Psoas muscle (tissue), 8 donors: ENCODE measurements at places on chromosomes 12 and 14. TPM values are rescaled to one million over a fixed set of nuclear protein-coding genes. Genes with fewer than 3 reads are reported as not detected.

DNA sequence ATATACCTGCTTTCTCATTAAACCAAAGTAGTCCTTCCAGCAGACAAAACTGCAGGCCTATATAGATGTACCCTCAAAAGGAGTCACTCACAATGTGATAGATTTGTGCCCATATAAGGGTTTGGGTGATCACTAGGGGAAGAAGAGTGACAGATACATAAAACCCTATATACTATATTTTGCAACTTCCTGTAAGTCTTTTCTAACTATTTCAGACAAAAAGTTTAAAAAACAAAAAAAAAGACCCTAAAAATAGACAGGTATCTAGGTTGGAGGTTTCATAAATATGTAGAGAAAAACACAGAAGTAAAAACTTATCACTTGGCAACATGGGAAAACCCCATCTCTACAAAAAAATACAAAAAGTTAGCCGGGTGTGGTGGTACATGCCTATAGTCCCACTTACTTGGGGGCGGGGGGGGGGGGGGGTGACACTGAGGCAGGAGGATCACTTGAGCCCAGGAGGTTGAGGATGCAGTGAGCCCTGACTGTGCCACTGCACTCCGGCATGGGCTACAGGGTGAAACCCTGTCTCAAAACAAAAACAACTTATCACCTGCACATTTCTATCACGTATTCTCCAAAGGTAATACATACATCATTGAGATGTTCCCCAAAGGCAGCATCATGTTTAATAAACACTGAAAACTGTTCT lies 2.9 kb downstream of the VCPKMT start:
- H3K4me1 ChIP-seq = peaks cover 18% of the 10 kb centered on the region
- DNase-seq = no peak
- no peak overlapping the region for H3K27ac ChIP-seq

DNA sequence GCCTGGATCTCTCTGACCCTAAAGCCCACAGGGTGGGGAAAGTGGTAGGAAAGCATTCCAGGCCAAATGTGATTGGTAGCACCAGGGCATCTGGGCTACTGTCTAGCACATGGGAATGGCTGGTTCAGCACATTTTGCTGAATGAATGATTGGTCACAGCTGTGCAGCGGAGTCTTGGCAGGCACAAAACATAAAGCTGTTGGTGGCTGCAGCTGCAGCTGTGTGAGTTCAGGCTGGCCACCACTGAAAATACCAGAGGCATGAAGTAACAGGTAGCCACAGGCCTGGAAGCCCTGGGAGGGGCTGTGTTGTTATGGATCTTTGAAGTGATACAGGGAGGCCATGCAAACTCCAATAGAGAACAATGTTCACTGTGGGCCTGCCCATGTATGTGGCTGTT lies 72.7 kb downstream of the MYRFL start:
- peak; percentile 27 for DNase-seq
- peaks cover 6% of the 10 kb centered on the region for H3K4me1 ChIP-seq
- no peaks in the 10 kb centered on the region for H3K27me3 ChIP-seq
- no peak overlapping the region for H3K4me3 ChIP-seq
- no peaks in the 10 kb centered on the region for H3K36me3 ChIP-seq

DNA sequence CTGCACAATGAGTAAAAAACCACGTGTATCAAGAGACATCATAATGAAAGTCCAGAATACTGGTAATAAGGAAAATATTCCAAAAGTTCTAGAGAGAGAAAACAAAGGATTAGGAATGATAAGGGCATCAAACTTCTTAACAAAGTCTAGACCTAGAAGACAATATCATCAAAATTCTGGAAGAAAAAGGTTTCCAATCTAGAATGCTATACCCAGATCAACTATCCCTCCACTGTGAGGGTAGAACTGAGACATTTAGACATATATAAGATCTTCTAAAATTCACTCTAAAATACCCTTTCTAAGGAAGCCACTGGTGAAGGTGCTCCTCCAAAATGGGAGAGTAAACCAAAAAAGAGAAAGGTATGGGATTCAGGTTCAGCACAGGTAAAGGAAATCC lies 2.9 kb downstream of the C1RL start:
- no peaks in the 10 kb centered on the region for H3K27me3 ChIP-seq
- no peak overlapping the region for H3K27ac ChIP-seq
- H3K4me3 ChIP-seq = no peak overlapping the region

DNA sequence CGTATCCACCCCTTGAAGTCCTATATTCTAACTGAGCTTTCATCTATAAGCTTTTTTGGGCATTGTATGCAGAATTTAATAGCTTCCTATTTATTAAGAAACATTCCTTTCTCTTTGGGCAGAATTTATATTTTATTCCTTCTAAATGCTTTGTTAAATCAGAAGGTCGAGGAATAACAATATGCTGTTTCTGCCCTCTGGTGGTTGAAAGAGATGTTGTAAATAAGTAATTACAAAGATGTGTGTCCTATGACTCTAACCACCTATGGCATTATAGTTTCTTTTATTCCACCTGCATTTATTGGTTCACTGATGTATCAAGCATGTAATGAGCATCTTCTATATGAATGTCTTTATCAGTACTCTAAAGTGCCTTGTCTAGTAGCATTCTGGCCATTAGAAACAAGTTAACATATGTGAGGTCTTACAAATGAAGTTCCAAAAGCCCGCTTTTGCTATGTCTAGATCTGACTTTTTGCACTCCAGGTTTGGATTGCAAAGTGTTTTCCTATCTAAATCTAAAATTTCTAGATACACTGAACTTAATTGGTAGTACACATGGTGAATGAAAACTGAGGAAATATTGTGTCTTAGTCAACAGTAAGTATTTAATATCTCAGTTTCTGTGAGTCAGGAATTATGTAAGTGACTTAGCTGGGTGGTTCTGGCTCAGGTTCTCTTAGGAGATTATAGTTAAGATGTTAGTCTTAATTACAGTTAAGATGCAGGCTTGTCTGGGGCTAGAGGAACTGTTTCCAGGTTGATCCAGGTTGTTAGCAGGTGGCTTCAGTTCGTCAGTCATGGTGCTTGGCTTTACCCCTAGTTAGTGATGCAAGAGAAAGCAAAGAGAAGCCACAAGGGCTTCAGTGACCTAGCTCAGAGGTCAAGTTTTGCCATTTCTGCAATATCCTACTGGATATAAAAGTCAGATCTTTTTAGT lies 57.5 kb downstream of the PLEKHA5 start:
- no peak for DNase-seq
- no peak overlapping the region for H3K4me3 ChIP-seq
- no peaks in the 10 kb centered on the region for H3K36me3 ChIP-seq
- no peak overlapping the region for H3K27ac ChIP-seq
- no peaks in the 10 kb centered on the region for H3K4me1 ChIP-seq

DNA sequence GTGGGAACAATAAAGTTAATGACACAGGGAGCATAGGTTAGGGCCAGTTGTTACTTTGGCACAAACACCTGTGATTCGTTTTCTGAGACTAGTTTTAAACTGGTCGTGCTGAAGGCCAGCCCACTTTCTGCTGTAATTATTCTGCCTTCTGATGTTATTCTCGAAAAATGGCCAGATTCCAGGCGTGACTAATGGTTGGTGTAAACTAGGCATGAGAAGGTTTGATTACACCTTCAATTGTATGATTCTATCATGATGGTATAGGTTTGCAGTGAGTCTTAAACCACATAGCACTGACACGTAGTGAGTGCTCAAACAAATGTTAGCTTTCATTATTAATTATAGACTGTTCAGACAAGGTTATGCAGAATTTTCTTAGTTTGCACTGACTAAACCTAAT lies 39.0 kb downstream of the CKB start:
- peaks cover 9% of the 10 kb centered on the region for H3K4me1 ChIP-seq
- no peak overlapping the region for H3K4me3 ChIP-seq
- H3K27ac ChIP-seq = peak overlapping the region; percentile 36
- no peaks in the 10 kb centered on the region for H3K36me3 ChIP-seq

GRCh38 chr12:82690006-82690405 lies 3.3 kb downstream of the TMTC2 start:
- H3K36me3 ChIP-seq = no peaks in the 10 kb centered on the region
- H3K27ac ChIP-seq = no peak overlapping the region
- H3K27me3 ChIP-seq = peaks cover 8% of the 10 kb centered on the region
- no peak for DNase-seq

DNA sequence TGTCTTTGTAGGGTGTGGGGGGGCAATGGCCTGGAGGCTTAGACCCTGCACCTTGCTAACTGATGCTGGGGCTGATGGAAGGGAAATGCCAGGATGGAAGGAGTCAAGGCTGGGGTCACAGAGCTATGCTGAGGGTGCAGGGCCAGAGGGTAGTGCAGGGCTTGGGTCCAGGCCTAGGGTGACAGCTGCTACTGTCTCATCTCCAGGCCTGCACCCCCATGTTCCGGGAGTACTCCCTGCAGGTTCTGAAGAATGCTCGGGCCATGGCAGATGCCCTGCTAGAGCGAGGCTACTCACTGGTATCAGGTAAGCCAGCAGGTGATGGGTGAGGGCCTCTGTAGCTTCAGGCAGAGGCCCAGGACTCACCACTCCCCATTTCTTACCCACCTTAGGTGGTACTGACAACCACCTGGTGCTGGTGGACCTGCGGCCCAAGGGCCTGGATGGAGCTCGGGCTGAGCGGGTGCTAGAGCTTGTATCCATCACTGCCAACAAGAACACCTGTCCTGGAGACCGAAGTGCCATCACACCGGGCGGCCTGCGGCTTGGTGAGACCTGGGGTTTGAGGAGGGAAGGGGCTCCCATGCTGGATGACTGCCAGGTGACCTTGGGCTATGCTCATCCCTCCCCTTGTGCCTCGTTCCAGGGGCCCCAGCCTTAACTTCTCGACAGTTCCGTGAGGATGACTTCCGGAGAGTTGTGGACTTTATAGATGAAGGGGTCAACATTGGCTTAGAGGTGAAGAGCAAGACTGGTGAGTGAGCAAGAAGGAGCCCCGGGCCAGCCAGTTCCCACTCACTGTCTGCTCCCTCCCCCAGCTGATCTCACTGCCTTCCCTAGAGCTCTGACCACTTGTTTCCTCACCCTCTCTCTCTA lies 4.1 kb downstream of the SHMT2 start:
- DNase-seq = peak; percentile 50
- H3K27me3 ChIP-seq = no peaks in the 10 kb centered on the region
- no peak overlapping the region for H3K4me3 ChIP-seq
- H3K27ac ChIP-seq = no peak overlapping the region

DNA sequence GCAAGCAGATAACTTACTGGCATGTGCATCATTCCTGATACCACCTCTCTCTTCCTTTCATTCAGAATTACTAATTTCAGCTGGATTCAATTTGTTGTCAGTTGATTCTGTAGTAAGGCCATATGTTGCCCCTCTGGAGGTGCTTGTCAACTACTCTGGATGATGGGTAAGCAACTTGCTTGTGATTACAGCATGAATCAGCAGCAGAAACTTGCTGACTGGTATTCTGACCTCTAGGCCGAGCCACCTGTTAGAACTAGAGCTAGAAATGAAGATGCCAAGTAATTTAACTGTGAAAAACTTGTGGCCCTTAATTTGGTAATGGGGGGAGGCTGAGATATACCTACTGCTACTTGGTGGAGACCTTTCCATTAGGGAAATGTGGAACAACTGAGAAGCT lies 5.1 kb downstream of the RNF10 start:
- H3K4me1 ChIP-seq = peaks cover 68% of the 10 kb centered on the region
- DNase-seq = no peak
- no peaks in the 10 kb centered on the region for H3K36me3 ChIP-seq

- no peaks in the 10 kb centered on the region for H3K27me3 ChIP-seq
- no peak overlapping the region for H3K27ac ChIP-seq
Measured at GRCh38 chr14:100731846-100732765, 5.4 kb downstream of the DLK1 start.

DNA sequence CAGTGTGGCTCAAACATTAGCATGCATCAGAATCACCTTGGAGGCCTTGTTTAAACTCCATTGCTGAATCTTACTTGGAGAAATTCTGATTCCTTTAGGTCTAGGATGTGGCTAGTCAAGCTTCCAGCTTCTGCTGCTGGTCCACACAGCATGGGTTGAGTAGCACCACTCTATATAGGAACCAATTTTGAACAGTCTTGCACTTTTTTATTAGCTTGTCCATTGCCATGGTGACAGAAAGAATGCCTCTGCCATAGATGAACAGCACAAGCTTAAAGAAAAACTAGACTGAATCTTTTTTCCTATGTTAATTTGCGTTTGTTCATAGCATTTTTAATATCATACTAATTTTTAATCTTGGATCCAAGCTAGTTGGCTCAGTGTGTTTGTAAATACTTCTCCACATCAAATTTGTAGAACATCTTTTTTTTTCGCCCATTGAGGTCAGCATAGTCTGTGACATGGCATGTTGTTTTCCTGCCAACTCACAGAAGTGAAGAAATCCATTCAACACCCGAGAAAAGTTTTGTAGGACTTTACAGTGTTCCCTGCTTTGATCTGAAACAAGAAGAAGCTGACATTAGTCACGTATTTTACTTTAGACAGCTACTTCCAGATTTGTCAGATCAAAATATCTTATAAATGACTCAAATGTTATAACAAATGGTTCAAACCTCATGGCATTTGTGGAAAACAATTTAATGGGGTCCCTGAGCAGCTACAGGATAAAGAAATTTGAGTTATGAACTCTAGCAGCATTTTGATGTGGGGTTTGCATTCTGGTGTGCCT lies 438.8 kb downstream of the EGLN3 start:
- H3K4me3 ChIP-seq = no peak overlapping the region
- no peak overlapping the region for H3K27ac ChIP-seq
- no peaks in the 10 kb centered on the region for H3K36me3 ChIP-seq

- no peaks in the 10 kb centered on the region for H3K36me3 ChIP-seq
- H3K27me3 ChIP-seq = no peaks in the 10 kb centered on the region
- H3K4me1 ChIP-seq = no peaks in the 10 kb centered on the region
- no peak for DNase-seq
- H3K27ac ChIP-seq = no peak overlapping the region
- H3K4me3 ChIP-seq = no peak overlapping the region
Measured at GRCh38 chr12:12327802-12328201, 22.2 kb downstream of the MANSC1 start.

- H3K27me3 ChIP-seq = no peaks in the 10 kb centered on the region
- no peaks in the 10 kb centered on the region for H3K36me3 ChIP-seq
- H3K4me3 ChIP-seq = no peak overlapping the region
- H3K4me1 ChIP-seq = peaks cover 23% of the 10 kb centered on the region
- H3K27ac ChIP-seq = no peak overlapping the region
- DNase-seq = no peak
Measured at GRCh38 chr14:69878251-69878650, 965 bp upstream of the SMOC1 start.

Gene RPS26
- total RNA-seq = 16.6 TPM

Gene DIO2
- 4.4 TPM for total RNA-seq

Gene FAM186B
- total RNA-seq = 0.44 TPM

Gene C3AR1
- 3.7 TPM for total RNA-seq

Gene CD69
- 0.49 TPM for total RNA-seq

Gene REP15
- 2.7 TPM for total RNA-seq

Gene ABCD2
- total RNA-seq = 0.34 TPM

Gene POTEM
- total RNA-seq = not detected
